ENCODE measurements at places on chromosomes 2 and 18.

DNA sequence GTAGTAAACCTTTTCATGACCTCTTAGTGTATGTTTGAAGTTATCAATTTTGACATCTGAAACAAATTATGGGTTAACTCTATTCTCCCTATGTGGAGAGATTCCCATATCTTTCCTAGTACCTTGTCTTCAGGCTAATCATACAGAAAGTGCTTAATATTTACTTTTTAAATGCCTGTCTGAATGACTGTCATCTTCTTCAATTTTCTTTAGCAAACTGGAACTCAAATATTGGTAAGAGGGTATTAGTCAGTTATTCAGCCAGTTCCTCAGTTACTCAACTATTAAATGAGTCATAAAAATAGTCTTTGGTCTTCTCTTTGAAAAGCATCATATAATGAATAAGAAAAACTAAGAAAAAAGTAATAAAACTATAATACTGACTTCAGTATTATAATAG lies 1038.0 kb upstream of the PIK3C3 start:
- DNase-seq, result no peak

GRCh38 chr2:30197570-30198192 lies 33.7 kb upstream of the LBH start:
- DNase-seq, result no peak

DNA sequence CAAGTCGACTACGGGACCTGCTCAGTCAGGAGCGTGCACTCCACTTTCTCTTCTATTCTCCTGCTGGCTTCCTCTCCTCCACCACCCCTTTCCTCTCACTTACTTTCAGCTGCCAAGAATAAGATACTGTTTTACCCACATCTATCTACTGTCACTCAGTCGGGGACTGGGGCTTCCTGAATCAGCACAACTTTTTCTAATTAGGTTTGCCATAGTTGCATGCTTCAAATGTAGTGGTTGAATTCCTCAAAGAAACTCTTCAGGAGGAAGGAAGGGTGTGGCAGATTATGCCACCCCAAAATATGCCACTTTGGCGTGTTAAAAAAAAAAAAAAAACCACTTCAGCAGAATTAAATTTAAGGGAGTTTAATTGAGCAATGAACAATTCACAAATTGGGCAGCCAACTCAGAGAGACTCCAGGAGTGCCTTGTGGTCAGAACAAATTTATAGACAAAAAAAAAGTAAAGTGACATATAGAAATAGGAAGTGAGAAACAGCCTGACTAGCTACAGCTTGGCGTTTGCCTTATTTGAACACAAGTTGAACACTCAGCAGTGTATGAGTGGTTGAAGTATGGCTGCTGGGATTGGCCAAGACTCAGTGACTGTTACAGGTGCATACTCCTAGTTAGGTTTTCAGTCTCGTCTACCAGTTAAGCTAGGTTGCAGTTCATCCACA lies 32.5 kb upstream of the RMDN2 start:
- DNase-seq, result no peak

- no peak for DNase-seq
Measured at GRCh38 chr2:64056021-64056420, 36.8 kb upstream of the VPS54 start.

DNA sequence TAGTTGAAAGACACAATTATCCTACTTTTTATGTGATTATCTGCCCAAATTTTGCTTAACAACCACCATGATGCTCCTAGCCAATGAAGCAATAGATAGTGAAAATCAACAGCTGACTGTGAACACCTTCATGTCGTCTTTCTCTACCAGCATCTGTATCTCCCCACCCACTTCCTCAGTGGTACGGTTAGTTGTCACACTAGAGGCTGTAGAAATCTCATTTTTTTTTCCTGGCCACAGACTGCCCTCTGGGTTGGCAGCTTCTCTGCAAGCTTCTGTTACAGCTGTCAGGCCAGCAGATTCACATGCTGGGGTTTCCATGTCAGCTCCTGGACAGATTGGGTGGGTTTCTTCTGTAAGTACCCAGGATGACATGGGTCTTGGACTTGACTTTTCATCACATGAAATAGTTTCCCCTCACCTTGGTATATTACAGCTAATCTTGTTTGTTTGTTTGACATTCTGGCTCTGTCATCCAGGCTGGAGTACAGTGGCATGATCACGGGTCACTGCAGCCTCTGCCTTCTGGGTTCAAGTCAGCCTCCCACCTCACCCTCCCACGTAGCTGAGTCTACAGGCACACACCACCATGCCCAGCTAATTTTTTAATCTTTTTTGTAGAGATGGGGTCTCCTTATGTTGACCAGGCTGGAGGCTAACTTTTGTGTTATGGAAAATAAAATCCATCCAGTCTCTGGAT lies 24.3 kb downstream of the STAT4 start:
- no peak for DNase-seq

GRCh38 chr2:142678164-142678563 lies 199.3 kb upstream of the KYNU start:
- no peak for DNase-seq

- no peak for DNase-seq
Measured at GRCh38 chr18:76459687-76460350, 35.2 kb downstream of the ZNF516 start.

GRCh38 chr2:197803033-197803444 lies 1.4 kb upstream of the PLCL1 start:
- no peak for DNase-seq

DNA sequence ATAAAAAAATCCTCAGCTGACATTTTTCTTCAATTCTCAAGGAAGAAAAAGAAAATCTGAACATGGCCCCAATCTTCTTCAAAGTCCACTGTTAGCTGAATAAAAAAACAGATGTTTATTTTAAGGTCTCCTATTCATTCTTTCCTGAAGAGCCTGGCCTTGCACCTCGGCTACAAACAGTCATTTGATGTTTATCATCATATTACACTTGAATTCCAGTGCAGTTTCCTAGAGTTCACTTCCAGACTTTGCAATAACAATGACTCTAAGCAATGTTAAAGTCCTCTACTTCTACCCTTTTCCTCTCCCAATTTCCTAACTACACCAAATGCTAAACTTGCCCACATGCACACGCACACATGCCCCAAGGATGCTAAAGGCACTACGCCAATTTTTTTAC lies 70.1 kb downstream of the NOL10 start:
- no peak for DNase-seq

DNA sequence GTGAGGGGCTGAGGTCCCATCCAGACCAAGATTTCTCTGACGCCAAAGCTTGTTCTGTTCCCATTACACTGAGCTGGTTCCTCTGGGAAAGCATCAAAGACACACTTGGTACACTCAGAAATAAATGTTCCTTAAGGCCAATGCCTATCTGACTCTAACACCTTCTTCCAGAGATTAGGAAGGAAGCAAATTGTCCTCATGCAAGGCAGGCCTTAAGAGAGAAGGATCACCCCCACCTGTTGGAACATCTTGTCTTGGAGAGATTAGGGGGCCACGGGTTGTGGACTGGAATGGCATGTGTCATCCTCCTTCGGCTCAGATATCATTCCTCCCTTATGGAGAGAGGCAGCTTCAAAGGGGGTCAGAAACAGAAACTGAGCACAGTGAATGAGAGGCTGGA lies 100.2 kb downstream of the ANKRD44 start:
- DNase-seq, result no peak

DNA sequence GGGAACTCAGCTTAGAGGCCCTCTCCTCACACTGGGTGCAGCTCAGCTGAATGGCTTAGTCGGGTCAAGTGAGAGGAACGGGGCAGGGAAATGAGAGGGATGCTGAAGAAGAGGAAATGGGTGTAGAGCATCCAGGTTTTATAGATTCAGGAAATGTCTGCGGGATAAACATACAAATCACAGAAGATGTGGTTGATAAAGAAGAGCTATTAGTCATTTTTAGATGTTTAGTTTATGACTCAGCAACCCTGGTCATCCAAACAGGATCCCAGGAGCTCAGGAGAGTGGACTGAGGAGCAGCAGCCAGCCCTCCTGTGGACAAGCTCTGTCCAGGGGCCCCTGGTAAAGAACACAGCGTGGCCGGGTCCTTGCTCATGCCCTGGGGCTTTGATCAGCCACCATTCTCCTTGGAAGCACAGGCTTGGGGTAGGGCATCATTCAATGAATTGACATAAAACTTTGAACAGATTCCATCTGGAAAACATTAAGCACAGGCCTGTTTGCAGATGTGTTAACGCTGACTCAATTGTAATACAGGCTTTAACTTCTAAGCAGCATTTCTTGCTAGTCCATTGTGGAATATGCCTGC lies 83.0 kb downstream of the NPAS2 start:
- no peak for DNase-seq

DNA sequence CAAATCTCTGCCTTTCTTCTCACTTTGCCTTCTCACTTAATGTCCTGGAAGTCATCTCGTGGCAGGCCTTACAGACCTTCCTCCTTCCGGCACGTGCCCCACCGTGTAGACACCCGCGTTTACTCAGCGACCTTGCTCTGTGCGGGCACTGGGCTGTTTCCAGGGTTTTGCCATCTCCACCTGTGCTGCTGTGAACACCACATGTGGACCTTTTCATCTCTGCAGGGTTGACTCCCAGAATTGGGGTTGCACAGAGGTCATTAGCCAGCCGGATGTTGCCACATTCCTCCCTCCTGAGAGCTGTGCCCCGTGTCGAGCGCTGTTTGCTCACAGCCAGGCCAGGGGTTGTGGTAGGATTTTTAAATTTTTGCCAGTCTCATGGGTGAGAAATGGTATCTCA lies 25.4 kb downstream of the KCNG2 start:
- no peak for DNase-seq

GRCh38 chr2:42913280-42913878 lies 121.0 kb upstream of the HAAO start:
- DNase-seq, result no peak

DNA sequence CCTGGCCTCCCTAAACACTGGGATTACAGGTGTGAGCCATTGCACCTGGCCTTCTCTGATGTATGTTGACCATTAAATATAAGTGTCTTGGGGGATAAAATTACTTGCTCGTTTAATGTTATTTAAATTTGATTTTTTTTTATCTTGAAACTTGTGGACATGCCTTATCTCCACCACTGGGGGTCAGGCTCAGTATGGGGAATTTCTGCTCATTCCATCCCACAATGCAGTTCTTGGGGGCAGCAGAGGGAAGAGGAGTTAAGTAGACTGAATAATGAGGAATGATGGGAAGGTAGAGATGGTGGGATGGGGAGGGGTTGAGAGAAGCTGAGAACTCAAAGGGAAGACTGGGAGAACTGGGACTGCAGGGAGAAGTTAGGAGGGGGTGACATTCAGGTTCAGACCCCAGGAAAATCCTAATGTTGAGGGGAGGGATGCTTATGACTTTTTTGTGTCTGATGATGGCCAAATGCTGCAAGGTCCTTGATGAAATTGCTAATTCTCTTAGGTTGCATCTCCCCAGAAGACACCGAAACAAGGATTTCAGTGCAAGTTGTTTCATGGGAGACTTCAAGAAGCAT lies 174.2 kb downstream of the MIB1 start:
- DNase-seq, result no peak

GRCh38 chr2:159030674-159031380 lies 62.4 kb downstream of the TANC1 start:
- DNase-seq, result no peak

GRCh38 chr2:56464613-56465012 lies 280.8 kb downstream of the CCDC85A start:
- no peak for DNase-seq

- no peak for DNase-seq
Measured at GRCh38 chr2:19805266-19805665, 96.5 kb downstream of the TTC32 start.

DNA sequence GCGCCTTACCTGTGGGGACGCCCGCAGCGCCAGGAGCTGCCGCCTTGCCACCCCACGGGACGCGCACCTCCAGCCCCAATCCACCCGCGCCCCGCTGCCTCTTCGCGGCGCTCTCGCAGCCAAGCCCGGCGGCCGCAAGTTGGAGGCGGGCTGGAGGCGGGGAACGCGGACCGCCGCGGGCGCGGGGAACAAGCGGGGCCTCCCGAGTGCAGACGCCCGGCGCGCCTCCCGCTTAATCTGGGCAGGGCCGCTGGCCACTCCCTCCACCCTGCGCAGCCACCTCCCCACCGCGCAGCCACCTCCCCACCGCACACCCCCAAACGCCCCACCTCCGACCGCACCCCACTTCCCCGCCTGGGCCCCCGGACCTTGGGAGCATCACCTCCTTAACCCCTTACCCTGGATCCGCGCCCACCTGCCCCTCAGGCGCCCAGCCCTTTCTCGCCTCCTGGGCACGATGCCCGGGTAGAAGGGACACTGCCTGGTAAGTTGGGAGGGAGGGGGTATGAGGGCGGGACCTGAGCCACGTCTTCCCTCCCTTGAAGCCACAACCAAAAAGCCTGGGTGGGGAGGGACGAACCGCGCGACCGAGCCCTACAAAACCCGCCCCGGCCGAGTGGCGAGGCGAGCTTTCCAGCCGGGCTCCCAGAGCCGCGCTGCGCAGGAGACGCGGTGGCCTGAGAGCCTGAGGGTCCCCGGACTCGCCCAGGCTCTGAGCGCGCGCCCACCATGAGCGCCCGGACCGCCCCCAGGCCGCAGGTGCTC lies at the start of the genes COL4A3 and COL4A4:
Gene COL4A3 (plus strand): TSS at position 627 of the 765 bp plus-strand sequence. CDS start 103 bp downstream, at position 730.
Gene COL4A4 (minus strand): TSS at position 208 of the 765 bp plus-strand sequence. CDS start 16,722 bp downstream, outside the sequence.
- no peak for DNase-seq

- DNase-seq, result no peak
Measured at GRCh38 chr18:3213300-3214059, 6.3 kb downstream of the MYOM1 start.

DNA sequence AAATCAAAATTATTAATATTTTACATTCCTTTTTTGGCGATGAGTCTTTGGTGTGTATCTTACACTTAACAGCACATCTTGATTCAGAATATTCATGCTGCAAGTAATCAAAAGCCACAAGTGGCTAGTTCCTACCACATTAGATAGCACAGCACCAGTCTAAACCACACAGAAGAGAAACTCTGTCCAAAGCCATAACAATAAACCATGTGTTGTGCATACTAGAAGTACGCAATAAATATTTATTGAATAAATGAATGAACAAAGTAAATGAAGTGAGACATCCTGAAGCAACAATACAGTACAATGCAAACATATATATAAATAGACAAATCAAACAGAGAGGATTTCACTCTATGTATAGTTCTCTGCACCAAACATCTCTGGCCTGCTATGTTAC lies 287.3 kb downstream of the EXOC6B start:
- DNase-seq, result no peak

DNA sequence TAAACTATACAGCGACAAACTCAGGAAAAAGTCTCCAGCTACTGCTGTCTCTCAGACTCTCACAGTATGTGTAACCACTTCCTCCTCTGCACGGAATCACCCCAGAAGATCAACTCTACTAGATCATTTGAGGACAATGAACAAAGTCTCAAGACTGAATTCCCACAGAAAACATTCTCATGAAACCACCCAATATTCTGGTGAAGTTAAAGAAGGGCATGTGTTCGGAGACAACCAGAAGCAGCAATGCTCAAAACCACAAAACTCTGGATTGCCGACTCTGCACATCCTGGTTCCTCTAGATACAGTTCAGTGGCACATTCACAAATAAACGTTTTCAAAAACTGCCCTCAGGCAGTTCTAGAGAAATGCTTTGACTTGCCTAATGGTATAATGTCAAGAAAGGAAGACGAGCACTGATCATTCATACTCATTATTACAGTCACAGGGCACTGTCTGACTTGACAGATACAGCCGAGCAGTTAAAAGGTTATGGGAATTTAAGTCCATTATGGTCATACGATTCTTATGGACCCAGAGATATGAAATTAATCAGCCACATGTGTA lies 91.9 kb upstream of the STK17B start:
- no peak for DNase-seq
